ENCODE measurements at places on chromosomes 1 and 21. TPM values are rescaled to one million over a fixed set of nuclear protein-coding genes. Genes with fewer than 3 reads are reported as not detected.

Gene PTCH2
- 1.0 TPM for total RNA-seq

Gene ATP6V1G3
- not detected for total RNA-seq

Gene CD48
- total RNA-seq, result 1.7 TPM

DNA sequence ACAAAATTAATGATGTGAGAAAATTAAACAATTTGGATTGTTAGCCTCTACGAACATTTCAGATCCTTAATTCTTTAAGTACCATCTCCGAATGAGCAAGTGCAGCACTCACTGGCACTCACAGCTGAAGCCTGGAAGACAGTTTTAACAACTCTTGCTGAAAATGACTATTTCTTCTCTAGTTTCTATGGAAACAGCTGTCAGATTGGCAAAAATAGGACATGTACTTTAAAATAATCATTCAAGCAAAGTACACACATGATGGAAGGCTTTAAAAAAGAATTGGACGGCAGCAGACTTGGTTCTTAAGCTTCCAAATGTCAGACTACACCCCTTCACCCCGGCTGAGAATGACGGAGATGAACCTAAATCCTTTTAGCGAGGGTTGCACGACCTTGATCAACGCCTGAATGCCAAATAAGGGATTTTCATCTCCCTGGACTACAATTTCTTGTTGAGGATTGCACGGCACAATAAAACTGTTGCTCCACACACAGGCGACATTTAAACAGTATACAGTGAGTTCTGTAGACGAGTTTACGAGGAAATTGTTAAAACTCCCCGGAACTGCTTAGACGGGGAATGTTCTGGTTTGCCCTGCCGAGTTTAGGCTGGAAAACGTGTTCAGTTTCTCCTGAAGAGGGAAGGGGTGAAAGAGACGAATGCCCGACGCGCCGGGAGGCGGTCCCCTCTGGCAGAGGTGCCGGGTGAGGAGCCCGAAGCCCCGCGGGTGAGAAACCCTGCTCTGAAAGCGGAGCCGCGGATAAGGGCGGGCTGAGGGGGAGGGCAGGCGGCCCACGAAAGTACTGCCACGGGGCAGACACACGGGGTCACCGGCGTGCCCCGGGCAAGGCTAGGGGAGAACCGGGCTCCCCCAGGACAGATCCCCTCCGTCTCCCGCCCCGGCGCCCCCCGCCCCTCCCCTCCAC, 671 bp downstream of the OMA1 start:
- peak; percentile 92 for DNase-seq

DNA sequence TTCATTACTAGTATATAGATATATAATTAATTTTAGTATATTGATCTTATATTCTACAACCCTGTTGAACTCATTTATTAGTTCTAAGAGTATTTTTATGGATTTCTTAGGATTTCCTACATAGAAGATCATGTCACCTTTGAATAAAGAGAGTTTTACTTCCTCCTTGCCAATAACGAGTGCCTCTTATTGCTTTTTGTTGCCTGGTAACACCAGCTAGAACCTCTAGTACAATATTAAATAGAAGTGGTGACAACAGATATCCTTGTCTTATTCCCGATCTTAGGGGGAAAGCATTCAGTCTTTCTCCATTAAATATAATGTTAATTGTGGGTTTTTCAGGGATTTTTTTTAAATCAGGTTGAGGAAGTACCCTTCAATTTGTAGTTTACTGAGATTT, 40.8 kb downstream of the WNT2B start:
- no peak for DNase-seq

DNA sequence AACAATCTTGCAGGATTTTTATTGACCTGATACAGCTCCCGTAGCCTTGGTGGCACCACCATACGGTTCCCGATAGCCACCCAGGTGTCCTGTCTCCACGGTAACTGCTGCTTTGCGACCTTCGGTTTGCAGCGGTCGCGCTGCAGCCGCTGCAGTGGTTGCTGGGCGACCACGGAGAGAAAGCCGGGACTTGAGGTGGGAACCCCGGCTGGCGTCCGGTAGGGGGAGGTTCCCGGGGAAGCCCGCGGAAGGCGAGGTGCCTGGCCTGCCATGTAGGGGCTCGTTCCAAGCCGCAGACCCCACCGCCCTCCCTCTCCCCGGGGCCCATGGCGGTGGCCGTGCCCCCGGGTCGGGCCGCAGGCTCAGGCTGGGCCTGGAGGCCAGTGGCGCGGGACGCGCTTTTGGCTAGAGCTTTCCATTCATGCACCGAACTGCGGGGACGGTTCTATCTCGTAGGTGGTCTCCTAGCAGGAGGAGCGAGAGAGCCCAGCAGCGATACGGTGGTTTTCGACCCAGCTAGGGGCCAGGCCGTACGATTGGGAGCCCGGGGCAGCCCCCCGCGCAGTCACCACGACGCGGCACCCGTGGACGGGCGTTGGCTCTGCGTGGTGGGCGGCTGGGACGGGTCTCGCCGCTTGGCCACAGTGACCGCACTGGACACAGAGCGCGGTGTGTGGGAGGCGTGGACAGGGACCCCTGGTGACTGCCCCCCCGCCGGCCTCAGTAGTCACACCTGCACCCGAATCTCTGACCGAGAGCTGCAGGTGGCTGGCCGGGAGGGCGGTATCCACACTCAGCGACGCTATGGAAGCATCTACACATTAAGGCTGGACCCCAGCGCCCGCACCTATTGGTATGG, at the start of gene KLHDC9:
Gene KLHDC9, plus strand, starts transcription at position 152 of the 859 bp plus-strand sequence. Its CDS starts 175 bp downstream, at position 327.
- peak; percentile 66 for DNase-seq

GRCh38 chr1:59736744-59737143, 78.0 kb upstream of the HOOK1 start:
- no peak for DNase-seq

GRCh38 chr1:153578490-153578889, 12.8 kb upstream of the S100A2 start:
- no peak for DNase-seq

DNA sequence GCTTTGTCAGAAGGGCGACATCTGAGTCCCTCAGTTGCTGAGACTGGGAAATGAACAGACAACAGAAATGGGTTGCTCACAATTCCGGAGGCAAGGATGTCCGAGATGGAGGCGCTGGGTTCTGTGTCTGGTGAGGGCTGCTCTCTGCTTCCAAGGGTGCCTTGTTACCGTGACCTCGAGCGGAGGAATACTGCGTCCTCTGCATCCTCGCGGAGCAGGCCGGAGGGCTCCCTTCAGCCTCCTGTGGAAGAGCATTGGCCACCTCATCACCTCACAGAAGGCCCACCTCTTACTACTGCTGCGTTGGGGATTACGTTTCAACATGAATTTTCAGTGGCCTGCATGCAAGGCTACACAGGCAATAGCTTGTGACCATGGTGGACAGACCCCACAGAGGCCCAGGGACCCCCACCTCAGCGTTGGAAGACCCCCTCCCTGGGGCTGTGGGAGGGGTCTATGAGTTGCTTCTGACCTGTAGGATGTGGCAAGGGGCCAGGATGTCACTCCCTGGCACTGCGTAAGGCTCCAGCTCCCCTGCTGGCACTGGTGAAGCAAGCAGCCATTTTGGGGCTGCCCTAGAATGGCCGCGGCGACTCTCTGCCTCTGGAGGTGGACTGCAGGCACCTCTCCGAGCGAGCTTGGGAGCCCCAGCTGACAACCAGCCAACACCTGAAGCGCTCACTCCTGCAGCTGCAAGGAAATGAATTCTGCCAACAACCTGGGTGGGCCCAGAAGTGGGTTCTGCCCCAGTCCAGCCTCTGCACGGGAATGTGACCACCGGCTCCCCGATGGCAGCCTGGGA, 36.3 kb upstream of the COL6A1 start:
- DNase-seq, result no peak

- no peak for DNase-seq
These were observed 9.4 kb downstream of the KIRREL1 start for GRCh38 chr1:158002631-158003405.

Gene SIK1
- total RNA-seq, result 10.8 TPM

Gene DDR2
- total RNA-seq, result 6.0 TPM

Gene DENND2C
- 13.3 TPM for total RNA-seq

- DNase-seq, result no peak
These were observed 13.8 kb downstream of the TP53BP2 start for GRCh38 chr1:223831755-223832636.

Gene KIF26B
- 0.15 TPM for total RNA-seq

Gene NCAM2
- 1.5 TPM for total RNA-seq

GRCh38 chr1:193952778-193953374, 766.5 kb upstream of the B3GALT2 start:
- DNase-seq, result no peak

Gene S100A16
- total RNA-seq, result 23.3 TPM

DNA sequence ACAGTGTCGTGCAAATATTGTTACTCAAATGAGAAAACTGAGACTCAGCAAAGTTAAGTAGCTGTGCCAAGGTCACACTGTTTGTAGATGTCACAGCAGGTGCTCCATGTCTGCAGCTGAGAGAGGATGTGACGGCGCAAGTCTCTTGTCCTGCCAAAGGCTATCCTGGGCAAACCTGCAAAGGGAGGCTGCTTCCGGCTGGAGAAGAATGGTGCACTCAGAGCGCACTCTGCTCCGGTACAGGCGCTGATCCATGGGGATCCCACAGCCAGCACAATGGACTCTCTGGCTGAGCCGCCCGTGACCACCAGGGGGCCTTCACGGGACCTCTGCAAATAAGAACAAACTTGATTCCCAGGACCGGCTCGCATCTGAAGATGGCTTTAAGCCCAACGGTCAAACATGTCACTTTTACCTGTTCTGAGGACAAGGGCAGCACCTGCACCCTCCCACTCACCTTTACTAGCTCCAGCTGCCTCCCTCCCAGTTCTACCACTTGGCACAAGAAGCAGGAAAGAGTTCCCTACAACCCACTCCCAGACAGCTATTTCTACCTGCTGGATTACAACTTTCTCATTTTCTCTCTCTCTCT, 21.9 kb downstream of the RD3 start:
- DNase-seq, result peak; percentile 74

Gene G0S2
- 50.0 TPM for total RNA-seq

DNA sequence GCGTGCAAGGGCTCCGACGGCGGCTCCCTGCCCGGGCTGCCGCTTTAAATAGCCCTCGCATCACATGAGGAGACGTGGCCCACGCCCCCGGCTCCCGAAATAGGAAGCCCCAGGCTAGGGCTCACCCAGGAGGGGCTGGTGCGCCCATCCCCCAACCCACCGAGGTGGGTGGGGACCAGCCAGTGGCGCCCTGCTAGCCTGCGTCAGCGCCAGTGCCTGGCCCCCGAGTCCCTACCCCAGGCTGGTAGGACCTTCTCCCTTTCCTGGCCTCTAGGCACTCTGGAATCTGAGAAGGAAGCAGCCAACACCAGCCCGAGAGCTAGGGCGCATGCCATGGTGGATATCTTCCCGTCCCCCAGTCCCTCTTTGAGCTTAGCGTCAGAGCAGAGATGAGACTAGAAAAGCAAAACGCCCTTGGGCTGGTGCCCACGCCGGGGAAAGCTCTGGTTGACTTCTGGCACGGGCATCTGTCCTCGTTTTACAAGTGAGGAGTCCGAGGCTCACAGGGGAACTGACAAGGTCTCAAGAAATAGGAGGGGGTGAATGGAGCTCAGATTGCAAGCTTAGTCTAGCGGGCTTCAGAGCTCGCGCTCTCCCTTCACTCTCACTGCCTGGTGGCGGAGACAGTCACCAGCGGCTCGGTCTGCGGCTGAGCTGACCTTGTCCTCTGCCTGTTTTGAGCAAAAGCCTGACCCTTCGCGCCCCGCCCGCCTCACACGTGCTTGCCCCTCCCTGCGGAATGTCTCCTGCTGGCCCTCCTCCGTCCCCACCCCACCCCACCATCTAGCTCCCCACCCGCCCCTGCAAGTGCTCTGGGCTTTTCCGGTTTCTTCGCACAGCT, at the start of gene FABP3:
Gene FABP3, minus strand, starts transcription at position 21 of the 841 bp plus-strand sequence. CDS start 62 bp downstream, outside the sequence.
- peak; percentile 94 for DNase-seq

DNA sequence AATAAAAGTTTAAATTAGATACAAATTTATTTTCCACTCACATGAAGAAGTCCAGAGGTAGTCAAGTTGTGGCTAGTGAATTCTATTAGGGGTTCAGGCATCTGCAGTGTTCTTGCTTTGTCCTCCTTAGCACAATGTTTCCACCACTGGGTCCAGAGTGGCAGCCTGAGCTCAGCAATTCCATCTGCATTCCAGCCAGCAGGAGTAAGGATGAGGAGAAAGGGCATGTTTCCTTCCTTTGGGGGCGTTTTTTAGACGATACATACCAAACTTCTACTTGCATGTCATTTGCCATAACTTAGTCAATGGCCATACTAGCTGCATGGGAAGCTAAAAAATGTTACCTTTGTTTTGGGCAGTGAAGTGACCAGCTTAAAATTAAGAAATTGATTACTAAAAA, 98.5 kb upstream of the VANGL1 start:
- no peak for DNase-seq

DNA sequence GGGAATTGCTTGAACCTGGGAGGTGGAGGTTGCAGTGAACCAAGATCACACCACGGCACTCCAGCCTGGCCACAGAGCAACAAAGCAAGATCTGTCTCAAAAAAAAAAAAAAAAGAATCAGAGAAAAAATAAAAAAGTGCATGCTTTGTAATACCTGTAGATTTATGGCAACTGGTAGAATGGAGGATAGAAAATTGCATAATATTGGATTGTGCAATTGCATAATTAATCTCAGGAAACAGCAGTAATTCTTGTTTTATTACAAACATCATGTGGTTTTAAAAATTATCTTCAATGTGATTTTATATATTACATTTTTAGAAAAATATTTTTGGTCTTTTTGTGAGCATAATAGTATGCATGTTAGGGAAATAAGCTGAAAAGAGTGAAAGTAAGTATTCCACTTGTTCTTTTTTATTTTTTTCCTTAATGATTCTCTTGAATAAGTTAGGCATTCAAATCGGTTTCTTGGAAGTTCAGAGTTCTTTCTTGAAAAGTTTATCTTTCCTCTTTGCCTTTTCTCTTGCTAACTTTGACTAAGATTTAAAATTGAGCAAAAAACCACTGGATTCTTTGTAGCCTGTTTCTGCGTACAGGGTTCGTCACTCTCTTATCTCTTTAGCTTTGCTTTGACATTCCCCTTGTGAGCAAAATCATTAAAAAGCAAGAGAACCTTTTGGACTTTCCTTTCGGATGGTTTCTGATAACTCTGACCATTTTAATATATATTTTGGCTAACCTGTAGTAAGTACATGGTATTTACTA, 127.5 kb upstream of the ADAMTS5 start:
- DNase-seq, result no peak

- DNase-seq, result no peak
These were observed 31.3 kb downstream of the SLC1A7 start for GRCh38 chr1:53111073-53111556.

GRCh38 chr1:41374711-41375110, 13.5 kb downstream of the FOXO6 start:
- DNase-seq, result no peak

DNA sequence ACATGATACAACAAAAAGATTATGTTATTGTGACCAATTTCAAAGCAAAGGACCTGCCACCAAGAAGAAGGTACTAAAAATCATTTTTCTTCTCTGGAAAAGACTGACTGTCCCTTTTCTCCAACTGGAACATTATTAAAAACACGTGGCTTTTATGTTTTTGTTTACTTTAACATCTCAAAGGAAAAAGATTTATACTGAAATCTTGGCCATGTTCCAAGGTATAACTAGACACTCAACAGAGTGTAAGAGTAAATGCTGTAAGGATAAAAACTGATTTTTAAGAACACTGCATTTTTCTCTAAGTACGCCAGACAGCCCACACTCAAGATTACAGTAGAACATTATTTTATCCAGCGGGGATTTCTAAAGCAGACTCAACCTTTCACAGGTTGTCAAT, 62.1 kb downstream of the BRWD1 start:
- DNase-seq, result no peak

All from psoas muscle (tissue), 8 donors.